RWPE2 (cell line): ENCODE measurements at places on chromosomes 7 and 10.

DNA sequence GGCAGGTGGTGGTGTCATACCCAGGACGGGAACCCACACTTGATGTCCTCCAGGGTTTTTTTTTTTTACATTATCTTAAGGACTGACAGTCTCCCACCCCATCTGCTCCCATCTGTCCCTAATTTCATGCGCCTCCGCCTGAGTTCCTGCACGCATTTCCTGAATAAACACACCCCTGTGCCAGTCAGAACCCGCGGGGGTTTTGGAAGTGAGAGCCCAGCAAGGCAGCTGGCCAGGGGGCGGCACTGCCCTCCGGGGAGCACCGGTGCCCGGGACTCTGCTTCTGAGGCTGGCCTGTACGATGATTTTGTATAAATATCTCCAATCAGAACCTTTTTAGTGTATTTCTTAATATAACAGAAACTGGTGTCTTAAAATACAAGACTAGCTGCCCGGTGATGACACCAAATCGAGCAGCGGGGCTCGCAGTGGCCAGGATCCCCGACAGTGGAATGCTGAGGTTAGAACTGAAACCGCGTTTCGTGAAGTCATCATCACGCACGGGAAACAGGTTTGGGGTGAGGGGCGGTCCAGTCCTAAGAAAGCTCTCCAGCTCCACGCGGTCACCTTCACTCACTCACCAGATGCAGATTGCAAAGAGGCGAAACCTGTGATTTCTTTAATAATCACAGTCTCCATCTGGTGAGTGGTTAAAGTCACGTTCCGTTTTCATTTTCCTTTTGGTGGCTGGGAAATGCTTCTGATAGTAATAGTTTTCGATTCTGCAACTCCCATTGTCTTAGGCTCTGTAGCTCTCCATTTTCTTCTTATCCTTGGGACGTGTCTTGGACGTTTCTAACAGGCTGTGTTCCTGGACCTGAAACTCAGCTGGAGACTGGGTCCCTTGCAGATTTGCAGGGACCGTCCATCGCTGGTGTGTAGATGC, 19.7 kb downstream of the BNIP3 start:
- no peak for DNase-seq

- no peak for DNase-seq
Measured at GRCh38 chr7:46109437-46109836, 188.4 kb upstream of the IGFBP3 start.

DNA sequence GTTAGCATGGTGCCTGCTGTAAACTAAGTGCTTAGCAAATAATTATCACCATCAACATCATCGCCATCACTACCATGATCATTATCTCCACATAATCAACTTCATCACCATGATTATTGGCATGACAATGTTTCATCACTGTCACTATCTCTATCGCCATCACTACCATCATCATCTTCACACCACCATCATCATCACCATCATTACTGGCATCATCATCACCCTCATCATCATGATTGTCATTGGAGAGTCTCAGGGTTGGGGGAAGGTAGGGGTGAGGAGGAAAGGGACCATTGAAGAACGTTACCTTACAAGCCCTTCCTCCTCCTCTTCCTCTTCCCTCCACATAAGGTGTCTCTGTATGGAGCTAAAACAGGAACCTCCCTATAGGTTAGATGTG, 54.9 kb upstream of the GPR26 start:
- no peak for DNase-seq

DNA sequence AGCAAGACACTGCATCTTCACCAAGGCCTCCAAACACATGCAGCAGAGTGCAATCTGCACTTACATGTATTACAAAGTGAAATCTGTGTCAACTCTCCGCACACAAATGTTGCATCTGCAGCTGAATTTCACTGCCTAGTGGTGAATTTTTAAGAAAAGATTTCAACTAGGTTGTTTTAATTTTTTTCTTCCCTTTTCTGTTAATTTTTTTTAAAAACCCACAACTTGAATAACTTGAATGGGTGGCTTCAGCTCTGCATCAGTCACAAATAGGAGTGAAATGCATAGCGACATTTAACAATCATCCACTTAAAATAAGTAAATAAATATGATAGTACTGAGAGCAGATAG, 5.9 kb downstream of the HOXA13 start:
- DNase-seq: no peak
